NCI-H1092 treated with DMSO at 0.1 percent for 48 hours (cell line): ENCODE measurements at places on chromosomes 1 and 21.

- no peak for DNase-seq
Observed at GRCh38 chr1:162349635-162350330, 26.9 kb downstream of the SPATA46 start.

DNA sequence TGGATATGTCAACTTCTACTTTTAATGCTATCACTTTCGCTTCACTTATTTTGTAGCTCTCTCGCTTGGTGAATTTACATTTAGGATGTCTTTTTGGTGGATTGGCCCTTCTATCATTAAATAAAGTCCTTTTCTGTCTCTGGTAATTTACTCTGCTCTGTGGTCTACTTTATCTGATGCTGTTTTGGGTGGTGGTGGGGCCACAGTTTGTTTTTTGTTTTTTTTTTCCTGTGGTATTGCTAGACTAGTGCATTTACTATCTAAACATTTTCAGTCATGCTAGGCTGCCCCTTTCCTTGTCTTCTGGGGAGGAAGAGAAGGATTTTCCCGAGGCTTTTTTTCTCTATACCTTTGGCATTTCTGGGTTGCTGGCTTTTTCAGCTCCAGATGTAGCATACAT, 18.1 kb upstream of the FCRLA start:
- DNase-seq: no peak

- DNase-seq: no peak
Observed at GRCh38 chr1:192703283-192704206, 67.6 kb downstream of the RGS13 start.

GRCh38 chr1:59768792-59769735, 45.7 kb upstream of the HOOK1 start:
- DNase-seq: peak; percentile 54

- no peak for DNase-seq
Observed at GRCh38 chr1:240743705-240744104, 131.8 kb upstream of the GREM2 start.

- peak; percentile 93 for DNase-seq
Observed at GRCh38 chr1:115670476-115671175, 28.9 kb downstream of the VANGL1 start.

DNA sequence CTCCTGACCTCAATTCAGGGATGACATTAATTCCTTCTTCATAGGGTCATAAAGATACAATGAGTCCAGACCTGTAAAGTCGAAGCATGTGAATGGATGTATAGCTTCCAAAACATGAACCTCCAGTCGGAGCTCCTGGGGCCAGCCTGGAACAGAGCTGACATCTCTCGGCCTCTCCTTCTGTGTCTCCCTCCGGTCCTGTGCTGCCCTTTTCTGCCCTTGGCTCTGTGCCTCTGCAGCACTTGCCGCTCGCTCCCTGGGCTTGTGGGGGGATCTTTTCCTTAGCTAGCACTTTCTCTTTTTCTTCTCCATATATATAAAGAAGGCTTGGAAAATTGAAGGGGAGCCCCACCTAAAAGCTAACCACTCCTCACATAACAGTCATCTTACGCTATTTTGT, 42.5 kb downstream of the TMCC2 start:
- DNase-seq: no peak

DNA sequence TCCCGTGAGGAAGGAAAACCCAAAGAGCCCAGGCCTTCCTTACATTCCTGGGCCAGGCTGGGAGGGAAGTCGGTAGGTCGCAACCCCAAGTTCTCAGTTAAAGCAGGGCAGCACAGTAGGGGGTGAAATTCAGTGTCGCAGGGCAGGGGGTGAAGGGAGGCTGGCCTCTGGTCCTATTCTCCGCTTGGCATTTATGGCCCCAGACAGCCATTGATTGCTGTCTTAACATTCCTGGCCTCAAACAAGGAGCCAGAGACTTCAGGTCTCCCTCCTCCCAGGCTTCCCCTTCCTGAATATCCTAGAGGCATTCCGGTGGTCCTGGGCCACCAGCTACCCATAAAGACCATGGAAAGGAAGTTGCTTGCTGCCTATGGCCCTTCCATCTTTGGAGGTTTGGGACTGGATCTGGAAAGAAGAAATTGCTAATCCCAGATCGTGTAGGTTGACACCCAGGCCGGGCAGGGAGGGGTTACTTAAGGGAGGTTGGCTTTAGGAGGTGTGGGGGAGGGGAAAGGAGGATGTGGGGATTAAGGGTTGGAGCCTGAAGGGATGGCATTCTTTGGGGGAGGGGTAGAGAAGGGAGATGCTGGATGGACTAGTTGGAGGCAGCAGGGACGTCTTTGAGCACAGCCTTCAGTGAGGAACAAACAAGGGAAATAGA, 1.7 kb downstream of the LIN28A start:
- no peak for DNase-seq

- no peak for DNase-seq
Observed at GRCh38 chr1:163085904-163086268, 16.7 kb downstream of the RGS4 start.

GRCh38 chr1:154519591-154519991, 17.4 kb upstream of the SHE start:
- no peak for DNase-seq

DNA sequence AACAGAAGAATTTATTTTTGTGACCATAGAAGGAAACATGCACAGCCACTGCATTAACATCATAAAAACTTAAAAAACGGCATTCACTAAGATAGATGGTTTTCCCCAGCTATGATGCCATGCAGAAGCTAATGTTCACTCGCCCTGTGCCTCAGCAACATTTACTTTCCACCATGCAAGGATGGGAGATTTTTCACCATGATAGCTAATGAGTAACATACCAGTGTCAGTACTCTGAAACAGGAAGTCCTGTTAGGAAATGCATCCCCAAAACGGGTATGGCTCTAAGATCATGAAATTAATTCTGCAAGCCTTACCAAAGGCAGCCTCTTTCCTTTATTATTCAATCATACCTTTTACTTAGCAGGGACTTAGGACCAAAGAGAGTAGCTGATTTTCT, 17.5 kb upstream of the VAMP3 start:
- DNase-seq: no peak

- DNase-seq: no peak
Observed at GRCh38 chr1:173294843-173295242, 87.7 kb upstream of the TNFSF4 start.

DNA sequence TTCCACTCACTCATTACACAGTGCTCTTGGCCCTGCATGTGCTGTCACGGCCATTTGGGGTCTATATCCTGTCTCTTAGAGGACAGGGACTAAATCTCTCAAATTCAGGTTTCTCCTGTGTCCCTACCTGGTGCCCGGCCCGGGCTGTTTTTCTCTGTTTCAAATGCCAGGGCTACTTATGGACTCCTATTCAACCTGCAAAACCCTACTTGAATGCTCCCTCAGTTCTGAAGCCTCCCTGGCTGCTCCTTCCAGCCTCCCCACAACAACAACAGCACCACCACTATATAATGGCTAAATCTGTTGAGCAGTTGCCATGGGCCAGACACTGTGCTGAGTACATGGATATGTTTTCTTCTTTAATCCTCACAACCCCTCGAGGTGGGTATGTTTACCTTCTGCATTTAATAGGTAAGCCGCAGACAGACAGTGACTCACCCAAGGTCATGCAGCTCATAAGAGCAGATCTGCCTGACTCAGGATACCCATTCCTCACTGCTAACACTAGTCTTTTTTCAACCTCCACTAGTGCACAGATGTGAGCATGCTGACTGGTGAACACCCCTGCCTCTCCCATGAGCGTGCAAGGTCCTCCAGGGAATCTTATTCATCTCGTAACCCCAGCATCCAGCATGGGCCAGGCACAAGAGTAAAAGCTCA, 29.9 kb downstream of the DHRS3 start:
- DNase-seq: no peak

DNA sequence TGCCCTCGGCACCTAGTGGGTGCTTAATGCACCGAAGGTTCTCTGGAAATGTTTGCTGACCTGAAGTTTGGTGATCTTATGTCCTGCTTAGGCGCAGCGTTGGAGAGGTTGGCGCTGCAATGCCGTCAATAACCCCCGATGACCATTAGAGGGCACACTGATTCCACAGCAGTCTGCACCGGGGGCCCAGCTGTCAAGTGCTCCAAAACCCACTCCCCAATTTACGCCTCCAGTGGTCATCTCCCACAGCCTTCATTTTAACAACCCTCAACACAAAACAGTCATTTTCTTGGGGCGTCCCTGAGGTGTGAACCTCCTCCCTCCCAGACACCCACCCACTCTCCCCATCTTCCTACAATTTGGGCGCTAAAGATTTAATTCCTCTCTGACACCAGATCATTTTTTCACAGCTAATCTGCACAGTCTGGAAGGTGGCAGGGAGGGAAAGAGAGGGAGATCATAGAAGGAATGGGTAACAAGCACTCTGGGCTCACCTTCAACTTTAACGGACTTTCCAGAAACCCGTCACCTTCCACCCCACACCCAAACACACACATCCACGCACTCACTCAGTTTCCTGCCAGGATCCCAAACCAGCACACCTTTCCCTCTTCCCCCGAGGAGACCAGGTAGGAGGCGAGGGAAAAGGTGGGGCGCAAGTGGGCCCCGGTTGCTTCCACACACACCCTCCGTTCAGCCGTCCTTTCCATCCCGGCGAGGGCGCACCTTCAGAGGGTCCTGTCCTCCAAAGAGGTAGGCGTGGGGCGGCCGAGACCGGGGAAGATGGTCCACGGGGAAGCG, 570 bp upstream of the NPR1 start:
- DNase-seq: peak; percentile 43

DNA sequence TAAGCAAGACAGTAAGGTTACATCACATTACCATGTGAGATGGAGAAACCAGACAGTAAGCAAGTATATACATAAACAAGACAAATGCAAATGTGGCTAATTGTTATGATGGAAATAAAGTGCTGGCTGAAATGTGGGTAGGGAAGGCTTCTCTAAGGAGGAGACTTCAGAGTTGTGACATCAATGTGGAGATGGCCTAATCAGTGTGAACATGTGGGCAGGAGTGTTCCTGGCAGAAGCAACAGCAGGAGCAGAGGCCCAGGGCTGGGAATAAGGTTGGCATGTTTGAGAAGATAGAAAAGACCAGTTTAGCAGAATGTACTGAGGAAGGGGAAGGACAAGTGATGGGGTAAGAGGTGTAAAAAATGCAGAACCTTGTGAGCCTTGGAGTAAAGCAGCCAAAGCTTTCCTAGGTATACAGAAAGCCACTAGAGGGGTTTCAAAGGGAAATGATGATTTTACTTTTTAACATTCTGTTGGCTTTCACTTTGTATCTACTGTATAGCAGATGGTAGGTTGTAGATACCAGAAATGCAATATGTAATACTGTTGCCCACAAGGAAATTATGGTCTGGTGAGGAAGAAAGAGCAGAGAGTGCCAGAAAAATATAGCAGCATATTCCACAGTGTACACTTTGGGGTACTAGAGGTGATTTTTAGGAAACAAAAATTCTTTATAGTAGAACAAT, 197.4 kb downstream of the FGGY start:
- no peak for DNase-seq

- DNase-seq: no peak
Observed at GRCh38 chr21:38293113-38293512, 36.3 kb downstream of the KCNJ15 start.

- no peak for DNase-seq
Observed at GRCh38 chr1:208747979-208748378, 503.8 kb upstream of the PLXNA2 start.

- DNase-seq: no peak
Observed at GRCh38 chr1:28374297-28374696, 4.8 kb downstream of the PHACTR4 start.

DNA sequence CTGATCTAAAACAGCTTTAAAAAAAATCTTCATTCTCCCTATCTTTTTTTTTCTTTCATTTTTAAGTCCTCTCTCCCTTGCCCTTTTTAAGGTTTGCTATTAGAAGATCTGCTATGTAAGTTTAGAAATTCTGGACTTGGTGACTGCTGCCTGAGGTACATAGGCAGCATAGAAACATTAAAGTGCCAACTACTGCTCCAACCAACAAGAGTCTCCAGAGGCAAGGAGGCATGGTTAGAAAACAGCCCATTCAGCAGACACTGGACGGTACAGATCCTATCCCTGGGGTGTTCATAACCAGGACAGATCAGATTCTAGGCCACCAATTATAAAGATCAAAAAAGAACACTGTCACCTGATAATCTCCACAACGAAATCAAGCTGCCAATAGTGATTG, 36.6 kb downstream of the GPR3 start:
- no peak for DNase-seq

DNA sequence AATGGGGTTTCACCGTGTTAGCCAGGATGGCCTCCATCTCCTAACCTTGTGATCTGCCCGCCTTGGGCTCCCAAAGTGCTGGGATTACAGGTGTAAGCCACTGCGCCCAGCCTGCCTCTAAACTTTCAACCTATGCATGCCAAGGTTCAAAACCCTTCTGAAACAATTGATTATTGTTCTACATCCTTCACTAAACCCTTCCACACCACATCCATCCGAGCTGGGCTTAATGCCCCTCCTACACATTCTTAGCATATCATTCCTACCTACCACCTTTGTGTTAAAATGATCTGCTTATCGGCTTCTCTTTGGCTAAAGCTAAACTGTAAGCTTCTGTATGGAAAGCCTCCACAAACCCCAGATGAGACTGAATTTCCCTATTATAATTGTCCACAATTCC, 40.8 kb upstream of the DOCK7 start:
- DNase-seq: no peak

DNA sequence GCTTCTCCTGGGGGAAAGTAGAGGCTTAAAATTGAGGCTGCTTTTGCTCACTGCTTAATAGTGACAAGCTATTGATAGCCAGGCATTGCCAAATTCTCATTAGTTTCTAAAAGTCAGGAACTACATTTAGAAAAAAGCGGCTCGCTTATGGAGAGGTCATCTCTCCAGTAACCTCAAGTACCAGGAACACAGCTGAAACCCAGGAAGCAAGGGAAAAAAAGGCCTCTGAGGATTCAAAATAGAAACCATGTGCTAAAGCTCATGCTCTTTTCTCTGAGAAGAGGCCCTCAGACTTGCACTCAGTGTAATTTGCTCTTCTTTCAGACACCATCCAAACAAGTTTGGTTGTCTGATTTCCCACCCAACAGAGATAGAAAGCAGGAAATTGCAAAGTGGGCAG, 261.4 kb upstream of the USP25 start:
- no peak for DNase-seq

GRCh38 chr1:65681096-65681495, 111.6 kb upstream of the PDE4B start:
- DNase-seq: no peak

DNA sequence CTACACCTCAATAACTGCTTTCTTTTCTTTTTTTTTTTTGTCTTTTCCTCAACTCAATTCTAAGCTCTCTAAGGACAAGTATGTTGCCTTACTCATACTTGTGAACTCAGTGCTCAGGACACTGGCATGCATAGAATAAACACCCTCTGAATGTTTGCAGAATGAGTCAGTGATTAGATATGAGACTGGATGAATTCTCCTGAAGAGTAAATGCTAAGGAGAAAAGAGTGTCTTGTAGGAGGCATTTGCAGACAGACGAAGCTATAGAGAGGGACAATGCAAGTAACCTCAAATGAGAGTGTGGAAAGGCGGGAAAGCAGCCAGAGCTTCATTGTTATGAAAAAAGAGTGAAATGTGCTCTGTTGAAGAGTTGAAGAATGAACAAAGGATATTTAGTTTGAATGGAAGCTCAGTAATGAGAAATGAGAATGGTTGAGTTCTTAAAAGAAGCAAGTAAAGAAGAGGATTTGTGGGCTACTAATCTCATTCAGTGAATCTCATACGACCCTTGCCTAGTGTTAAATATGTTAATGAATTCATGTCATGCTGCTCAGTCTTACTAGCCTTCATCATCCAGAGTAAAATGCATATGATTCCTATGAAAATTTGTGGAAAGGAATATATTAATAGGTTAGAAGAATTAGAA, 166.1 kb upstream of the DPYD start:
- DNase-seq: no peak

- DNase-seq: no peak
Observed at GRCh38 chr1:224629965-224630364, 13.8 kb downstream of the CNIH3 start.

GRCh38 chr1:18643154-18644012, 12.7 kb downstream of the PAX7 start:
- DNase-seq: no peak
